ENCODE measurements at places on chromosomes 2 and 18.

DNA sequence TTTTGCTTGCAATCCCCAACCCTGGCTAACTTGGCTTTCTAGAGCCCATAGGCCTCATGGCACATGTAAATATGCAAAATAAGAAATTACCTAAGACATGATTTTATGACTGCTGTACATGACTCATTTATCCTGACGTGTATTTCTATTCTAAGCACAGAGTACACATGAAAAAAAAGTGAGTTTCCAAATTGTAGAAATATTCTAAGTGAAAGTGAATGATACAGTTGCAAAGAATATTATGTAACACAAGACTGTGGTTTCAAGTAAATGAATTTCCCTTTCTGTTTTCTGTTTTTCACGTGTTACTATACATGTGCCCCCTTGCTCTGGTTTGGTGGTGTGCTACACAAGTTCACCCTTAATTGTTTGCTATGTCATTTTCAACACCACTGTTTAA is 162.4 kb downstream of the LRP1B start:
- DNase-seq = no peak

DNA sequence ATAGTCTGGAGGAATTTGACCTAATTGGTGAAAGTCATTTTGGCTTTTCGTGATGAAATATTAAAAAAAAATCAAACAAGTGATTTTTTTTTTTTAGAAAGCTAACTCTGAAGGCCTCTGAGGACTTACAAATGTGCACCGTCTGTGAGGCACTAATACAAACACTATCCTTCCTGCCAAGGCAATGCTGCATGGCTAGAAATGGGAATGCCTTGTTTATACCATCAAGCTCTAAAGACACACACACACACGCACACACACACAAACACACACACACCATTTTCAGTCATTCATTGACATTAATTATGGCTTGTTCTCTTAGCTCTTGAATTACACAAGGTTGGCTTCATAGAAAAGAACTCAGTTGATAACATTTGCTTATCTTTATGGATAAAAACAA is 1242.0 kb upstream of the ACVR2A start:
- no peak for DNase-seq

- no peak for DNase-seq
These were observed 46.8 kb downstream of the ZC3H15 start for GRCh38 chr2:186532891-186533290.

GRCh38 chr2:184597571-184597991 is 748 bp upstream of the ZNF804A start:
- no peak for DNase-seq
